ENCODE measurements at places on chromosomes 2 and 18.
A peak's percentile ranks its signal among the peaks of the same experiment; 100 is the strongest.

- peak; percentile 75 for DNase-seq
Observed at GRCh38 chr18:26429535-26430226, 118.7 kb downstream of the KCTD1 start.

- peak; percentile 59 for DNase-seq
Observed at GRCh38 chr2:206260188-206261012, 14.1 kb upstream of the ZDBF2 start.

GRCh38 chr2:231883468-231883881, 42.7 kb downstream of the NPPC start:
- DNase-seq: no peak

- DNase-seq: no peak
Observed at GRCh38 chr18:79512461-79513380, 117.0 kb downstream of the NFATC1 start.

GRCh38 chr18:72584787-72585186, 40.6 kb upstream of the CBLN2 start:
- no peak for DNase-seq

DNA sequence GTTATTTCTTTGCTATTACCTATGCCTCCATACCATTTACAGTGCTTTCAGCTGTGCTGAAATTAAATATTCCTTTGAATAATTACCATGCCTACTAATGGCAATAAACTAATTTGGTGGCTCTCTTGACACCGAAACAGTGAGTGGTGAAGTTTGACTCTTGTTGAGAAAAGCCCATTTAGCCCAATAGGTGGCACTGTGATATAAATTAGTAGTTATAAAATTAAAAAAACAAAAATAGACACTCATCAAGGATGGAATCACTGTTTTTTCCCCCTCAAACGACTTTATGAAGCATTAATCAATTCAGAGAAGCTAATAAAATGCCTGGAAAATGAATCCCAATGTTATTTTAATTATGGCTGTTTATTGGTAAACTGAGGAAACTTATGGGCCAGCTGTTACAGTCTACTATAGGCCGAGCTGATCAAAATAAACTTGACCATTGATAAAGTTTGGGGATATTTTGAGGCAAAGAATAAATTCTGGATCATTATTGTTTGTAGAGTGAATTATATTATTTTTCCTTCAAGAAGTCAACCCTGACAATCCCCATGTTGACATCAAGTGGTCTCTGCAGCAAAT, 339.6 kb downstream of the TRIB2 start:
- peak; percentile 8 for DNase-seq

- no peak for DNase-seq
Observed at GRCh38 chr2:30145826-30146336, 926 bp upstream of the YPEL5 start.

GRCh38 chr2:86143307-86143706, 37.3 kb downstream of the PTCD3 start:
- DNase-seq: no peak

DNA sequence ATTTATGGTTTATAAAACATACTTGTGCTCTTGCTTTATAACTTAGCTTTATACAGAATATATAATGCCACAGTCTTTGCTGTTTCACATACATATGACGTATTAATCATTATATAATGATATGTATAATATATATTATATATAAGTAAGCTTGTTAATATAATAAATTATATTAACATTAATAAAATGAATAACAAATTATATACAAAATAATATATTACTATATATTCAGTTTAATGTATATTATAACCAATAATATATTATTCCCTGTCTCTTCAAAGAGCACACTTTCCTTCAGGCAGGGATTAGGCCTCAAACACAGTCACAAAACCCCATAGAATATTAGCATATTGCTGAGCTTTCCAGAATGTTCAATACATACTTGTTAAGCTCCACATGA, 427.6 kb downstream of the NCKAP5 start:
- DNase-seq: no peak

DNA sequence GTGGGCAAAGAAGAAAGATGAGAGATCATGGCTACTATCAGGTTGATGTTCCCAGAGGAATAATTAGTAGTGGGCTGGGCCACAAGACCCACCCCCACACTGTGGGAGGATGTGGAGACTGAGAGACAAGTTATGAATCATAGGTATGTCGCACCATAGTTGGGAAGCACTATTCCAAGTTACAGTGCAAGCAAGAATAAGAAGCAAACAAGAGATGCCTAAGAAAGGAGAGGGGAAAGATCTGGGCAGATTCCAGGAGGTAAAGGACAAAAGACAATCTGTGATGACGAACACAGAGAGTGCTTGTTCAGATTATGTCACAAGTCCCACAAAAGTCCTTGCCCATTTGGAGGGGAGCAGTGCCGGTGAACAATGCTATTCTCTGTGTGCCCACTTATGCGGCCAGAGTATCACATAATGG, 56.6 kb downstream of the FAM228A start:
- DNase-seq: no peak

DNA sequence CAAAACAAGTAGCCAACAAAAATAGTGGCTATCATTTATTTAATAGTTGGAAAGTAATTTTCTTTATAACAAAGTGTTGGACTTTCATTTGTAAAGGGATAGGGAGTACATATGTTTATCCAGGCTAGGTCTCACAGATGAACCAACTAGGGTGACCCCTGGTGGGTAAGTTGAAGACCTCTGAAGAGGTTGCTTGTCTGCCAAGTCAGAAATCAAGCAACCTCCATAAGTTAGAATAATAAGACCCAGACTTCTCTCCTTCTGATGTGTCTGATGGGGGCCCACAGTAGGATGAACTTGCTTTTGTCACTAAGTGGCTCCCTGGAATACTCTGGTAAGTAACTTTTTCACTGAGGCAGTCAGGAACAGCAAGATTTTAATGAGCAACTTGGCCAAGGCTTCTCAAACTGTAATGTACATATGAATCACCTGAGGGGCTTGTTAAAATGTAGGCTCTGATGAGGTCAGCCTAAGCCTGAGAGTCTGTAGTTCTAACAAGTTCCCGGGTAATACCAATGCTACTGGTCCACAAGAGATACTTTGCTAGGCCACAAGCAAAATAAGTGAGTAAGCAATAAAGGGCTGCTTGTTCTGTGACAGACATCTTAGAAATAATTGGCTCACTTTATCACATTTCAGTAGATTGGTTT, 319.6 kb downstream of the PIK3C3 start:
- peak; percentile 57 for DNase-seq

- DNase-seq: no peak
Observed at GRCh38 chr2:232999354-232999753, 13.7 kb downstream of the NGEF start.

- no peak for DNase-seq
Observed at GRCh38 chr2:37321029-37321682, 3.5 kb downstream of the PRKD3 start.

GRCh38 chr2:7693246-7694075, 776.2 kb downstream of the RNF144A start:
- DNase-seq: no peak

DNA sequence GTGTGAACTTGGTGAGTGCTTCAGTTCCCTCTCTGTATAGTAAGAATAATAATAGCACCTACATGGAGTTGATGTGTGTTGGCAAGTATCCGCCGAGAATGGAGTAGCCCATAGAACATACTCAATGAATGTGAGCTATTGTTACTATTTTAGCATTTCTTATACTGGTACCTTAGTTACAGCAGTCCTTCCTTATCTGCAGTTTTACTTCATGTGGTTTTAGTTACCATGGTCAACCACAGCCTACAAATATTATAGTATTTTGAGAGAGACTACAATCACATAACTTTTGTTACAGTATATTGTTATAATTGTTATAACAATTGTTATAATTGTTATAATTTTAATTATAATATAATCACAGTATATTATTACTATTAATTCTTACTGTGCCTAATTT, 152.5 kb upstream of the RASGRP3 start:
- no peak for DNase-seq

- DNase-seq: no peak
Observed at GRCh38 chr2:12428324-12428723, 288.4 kb upstream of the TRIB2 start.

- no peak for DNase-seq
Observed at GRCh38 chr2:43634604-43635306, 2.3 kb upstream of the PLEKHH2 start.

DNA sequence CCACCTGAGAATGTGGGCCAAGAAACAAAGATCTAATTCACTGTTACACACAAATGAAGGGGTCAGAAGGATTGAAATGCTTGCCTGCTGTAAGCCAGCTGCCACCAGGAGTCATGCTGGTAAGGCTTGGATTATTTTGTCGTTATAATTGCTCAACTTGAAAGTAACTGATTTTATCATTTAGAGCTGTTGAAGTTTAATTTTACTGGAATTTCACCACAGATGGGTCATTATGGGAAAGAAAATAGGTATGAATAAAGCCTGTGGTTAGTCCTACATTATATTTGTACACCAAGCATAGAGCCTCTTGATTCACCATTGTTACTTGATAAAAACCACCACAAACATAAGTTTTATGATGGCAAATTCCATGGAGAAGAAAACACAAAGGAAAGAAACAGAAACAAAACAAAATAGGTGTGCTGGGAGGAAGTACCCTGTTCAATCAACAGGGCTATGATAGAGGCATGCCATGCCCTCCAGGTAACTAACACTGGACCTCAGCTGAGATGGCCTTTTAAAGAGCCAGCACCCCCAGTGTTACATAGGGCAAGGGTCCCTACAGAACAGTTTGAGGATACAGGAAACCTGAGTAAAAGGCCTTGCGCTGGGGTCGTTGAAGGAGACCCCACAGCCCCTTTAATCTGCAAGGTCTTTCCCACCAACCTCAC, 3.0 kb downstream of the CLEC4F start:
- no peak for DNase-seq

GRCh38 chr2:239162976-239163687, 237.7 kb downstream of the HDAC4 start:
- no peak for DNase-seq

DNA sequence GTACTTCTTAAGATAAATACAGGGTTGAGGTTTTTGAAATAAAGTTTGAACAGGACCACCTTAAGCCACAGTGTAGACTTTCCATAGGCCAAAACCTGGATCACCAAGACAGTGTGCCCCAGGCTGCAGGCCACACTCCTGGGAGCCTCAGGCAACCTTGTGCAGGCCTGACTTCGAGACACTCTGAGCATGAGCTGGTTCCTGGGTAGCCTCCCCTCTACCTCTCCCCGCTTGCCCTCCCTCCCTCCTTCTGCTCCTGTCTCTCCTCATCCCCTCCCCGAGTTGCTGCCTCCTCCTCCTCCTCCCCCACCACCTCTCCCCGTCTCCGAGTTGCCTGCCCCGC, 10.6 kb upstream of the PROC start:
- no peak for DNase-seq

DNA sequence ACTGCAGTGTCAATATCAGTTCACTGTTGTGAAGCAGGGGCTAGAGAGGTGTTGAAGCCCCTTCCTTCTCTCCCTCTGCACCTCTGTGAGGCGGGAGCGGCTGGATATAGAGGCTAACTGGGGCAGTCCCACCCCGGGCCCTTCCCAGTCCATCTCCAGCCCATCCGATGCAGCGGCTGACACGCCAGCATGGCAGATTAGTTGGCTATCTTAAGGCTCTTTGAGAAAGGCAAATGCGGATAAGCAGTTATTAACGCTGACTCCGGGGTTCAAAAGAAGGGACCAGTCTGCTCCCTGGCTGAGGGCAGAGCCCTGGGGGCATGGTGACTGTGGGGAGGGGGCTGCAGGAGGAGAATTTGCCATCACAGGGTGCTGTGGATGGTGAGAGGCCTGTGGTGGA, 76.6 kb downstream of the CELF4 start:
- DNase-seq: no peak

DNA sequence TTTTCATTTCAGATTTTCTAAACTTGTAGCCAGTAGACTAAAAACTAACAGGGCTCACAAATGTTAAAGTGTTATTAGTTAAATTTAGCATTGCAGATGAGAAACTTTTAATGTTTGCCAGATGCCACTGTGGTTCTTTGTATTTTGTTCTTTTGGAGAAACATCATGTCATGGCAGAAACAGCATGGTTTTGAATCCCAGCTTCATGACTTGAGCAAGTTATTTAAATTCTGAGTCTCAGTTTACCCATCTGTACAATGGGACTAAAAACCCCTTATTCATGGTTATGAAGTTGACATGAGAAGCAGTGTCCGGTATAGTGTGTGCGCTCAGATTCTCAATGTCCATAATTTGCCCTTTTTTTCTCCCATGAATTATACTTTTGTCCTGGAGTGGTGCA, 56.5 kb downstream of the MAPRE2 start:
- no peak for DNase-seq

DNA sequence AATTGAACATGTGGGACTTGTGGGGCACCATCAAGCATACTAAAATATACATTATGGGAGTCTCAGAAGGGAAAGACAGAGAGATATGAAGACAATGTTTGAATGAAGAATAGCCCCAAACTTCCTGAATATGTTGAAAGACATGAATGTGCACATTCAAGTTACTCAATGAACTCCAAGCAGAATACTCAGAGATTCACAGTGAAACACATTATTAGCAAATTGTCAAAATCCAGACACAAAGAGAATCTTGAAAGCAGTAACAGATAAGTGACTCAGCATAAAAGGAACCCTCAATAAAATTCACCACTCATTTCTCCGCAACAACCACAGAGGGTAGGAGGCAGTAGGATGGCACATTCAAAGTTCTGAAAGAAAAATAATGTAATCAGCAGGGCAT, 8.8 kb downstream of the C2orf92 start:
- no peak for DNase-seq

DNA sequence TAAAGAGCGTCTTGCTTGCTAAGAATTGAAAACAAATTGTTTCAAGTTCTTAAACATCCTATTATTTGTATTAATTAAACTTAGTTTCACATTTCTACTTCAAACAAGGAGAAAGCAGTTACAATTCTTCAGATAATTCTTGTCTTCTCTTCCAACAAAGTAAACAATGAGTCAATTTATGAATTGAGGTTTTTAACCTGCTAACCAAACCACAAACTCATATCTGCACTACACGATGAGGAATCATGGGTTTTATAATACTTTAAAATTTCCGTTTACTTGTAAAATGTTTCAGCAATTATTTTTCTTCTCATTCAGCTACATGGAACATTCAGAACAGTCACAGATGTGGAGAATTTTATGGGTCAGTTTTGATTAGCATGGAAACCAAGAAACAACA, 114.2 kb downstream of the SPIRE1 start:
- DNase-seq: no peak

DNA sequence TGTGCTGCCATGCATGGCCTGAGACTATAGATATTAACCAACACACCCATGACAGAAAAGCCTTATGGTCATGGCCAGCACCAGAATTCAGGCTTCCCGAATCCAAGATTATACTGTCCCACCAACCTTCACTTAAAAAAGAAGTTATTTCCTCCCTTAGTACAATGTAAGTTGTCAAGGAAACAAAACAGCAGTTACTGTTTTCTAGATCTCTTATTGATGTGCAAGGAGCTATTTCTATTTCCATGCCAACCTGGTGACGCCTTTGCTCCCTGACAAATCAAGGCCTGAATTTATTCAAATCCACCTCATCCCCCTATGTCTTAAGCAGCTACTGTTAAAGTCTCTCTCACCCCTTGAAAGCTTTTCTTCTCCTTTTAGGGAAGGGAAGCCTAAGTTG, 249.3 kb downstream of the ZNF521 start:
- no peak for DNase-seq

- no peak for DNase-seq
Observed at GRCh38 chr2:40103590-40103989, 324.5 kb upstream of the THUMPD2 start.

GRCh38 chr2:152222975-152223637, 47.5 kb upstream of the STAM2 start:
- peak; percentile 61 for DNase-seq

- peak; percentile 33 for DNase-seq
Observed at GRCh38 chr2:23926290-23926749, 603 bp downstream of the ATAD2B start.

GRCh38 chr2:163571423-163572102, 164.2 kb downstream of the FIGN start:
- no peak for DNase-seq
